ENCODE measurements at places on chromosomes 4 and X.

GRCh38 chr4:94960708-94961107, 203.0 kb downstream of the BMPR1B start:
- no peak for DNase-seq

DNA sequence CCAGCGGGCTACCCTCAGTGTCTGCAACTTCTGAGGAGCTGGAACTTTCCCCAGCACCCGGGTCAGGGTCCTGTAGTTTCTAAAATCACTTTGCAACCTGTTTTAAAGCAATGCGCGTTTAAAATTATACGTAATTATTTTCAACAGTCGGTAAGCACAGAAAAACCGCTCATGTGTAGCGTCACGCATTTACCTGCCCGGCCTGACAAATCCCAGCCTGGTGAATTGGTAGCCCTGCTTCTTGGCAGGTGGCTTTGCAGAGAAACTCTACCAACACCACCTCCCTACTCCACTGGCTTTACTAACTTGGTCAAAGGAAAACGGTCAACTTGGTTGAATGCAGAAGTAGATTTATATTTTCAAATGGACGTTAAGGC, 640 bp downstream of the BANK1 start:
- DNase-seq: no peak

- no peak for DNase-seq
Measured at GRCh38 chrX:3526071-3526470, 179.6 kb upstream of the MXRA5 start.

DNA sequence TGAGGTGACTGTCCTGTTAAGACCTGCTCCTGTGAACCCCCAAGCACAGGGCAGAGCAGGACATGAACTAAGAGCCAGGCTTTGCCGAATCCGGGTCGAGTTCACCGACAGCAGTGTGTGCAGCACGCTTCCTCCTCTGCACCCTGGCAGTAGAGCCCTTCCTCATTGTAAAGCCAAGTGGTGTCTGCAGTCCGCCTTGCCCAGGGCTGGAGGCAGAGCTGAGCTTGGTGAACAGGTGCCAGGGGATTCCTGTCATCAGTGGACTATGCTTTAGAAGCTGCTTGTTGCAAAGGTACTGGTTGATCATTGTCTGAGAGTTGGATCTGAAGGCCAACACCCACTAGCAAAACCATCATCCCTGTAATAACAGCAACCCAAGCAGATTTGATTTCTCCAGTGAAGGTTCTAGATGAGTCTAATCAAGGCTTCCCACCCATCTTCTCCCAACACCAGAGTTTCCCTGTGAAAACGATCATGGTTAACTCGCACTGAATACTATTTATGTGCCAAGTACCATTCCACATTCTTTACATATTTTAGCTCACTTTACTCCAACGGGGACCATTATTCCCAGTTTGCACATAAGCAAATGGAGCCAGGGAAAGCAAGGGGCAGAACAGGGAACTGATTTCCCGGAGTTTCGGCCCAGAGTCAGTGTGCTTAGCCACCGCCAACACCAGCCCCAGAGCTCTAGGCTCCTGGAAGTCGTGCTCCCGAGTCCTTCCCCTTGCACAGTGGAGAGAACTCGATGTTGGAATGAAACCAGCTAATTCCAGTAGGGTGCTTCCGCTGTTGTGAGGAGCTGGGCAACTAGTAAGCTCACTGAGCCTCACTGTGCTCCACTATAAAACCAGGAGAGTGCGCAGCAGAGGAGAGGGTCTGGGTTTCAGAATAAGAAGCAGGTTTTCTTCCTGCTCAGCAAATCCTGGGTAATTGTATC, 1.4 kb upstream of the SLC34A2 start:
- DNase-seq: no peak

Measured in SHP77 treated with DMSO at 0.1 percent for 48 hours (cell line).